Suprapubic skin (tissue), 4 donors: ENCODE measurements at places on chromosomes 4 and X. TPM values are rescaled to one million over a fixed set of nuclear protein-coding genes. Genes with fewer than 3 reads are reported as not detected.
A peak's percentile ranks its signal among the peaks of the same experiment; 100 is the strongest.

The ARMCX4 gene
- total RNA-seq: 2.4 TPM

- H3K4me3 ChIP-seq: no peak overlapping the region
- no peak for DNase-seq
- H3K4me1 ChIP-seq: no peaks in the 10 kb centered on the region
- no peaks in the 10 kb centered on the region for H3K36me3 ChIP-seq
These were observed 64.7 kb downstream of the TMEM156 start for GRCh38 chr4:38967260-38968095.

The XAGE1A gene
- not detected for total RNA-seq

GRCh38 chrX:136936183-136936549 lies 55.6 kb upstream of the RBMX start:
- no peaks in the 10 kb centered on the region for H3K4me1 ChIP-seq
- H3K4me3 ChIP-seq: no peak overlapping the region
- H3K27me3 ChIP-seq: no peaks in the 10 kb centered on the region
- H3K36me3 ChIP-seq: no peaks in the 10 kb centered on the region
- H3K27ac ChIP-seq: no peak overlapping the region

DNA sequence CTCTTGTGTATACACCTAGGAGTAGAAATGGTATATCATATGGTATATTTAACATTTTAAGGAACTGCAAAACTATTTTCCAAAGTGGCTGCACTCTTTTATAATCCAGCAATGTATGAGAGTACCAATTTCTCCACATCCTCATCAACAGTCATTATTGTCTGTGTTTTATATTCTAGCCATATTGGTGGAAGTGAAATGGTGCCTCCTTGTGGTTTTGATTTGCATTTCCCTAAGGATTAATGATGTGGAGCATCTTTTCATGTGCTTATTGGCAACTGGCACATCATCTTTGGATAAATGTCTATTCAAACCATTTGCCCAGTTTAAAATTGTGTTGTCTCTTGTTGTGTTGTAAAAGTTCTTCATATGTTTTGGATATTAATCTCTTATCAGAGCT lies 9.6 kb downstream of the BMP15 start:
- DNase-seq: no peak
- no peaks in the 10 kb centered on the region for H3K36me3 ChIP-seq
- no peaks in the 10 kb centered on the region for H3K4me1 ChIP-seq
- no peak overlapping the region for H3K4me3 ChIP-seq
- H3K27ac ChIP-seq: no peak overlapping the region

DNA sequence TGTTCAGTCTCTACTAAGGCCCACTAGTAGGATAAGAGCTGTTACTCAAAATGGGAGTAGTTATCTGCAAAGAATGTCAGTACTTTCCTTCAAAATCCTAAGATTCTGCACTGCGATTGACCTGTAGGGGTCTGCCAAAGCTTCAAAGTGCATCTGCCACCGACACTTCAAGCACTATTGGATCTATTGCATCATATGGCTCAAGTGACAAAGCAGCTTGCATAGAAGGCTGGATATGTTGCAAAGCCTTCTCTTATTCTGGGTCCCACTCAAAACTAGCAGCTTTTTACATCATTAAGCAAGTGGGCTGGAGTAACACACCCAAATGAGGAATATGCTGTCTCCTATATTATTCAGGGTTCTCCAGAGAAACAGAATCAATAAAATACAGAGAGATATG lies 115.4 kb upstream of the EMCN start:
- H3K4me1 ChIP-seq: no peaks in the 10 kb centered on the region
- H3K4me3 ChIP-seq: no peak overlapping the region
- H3K27me3 ChIP-seq: no peaks in the 10 kb centered on the region

DNA sequence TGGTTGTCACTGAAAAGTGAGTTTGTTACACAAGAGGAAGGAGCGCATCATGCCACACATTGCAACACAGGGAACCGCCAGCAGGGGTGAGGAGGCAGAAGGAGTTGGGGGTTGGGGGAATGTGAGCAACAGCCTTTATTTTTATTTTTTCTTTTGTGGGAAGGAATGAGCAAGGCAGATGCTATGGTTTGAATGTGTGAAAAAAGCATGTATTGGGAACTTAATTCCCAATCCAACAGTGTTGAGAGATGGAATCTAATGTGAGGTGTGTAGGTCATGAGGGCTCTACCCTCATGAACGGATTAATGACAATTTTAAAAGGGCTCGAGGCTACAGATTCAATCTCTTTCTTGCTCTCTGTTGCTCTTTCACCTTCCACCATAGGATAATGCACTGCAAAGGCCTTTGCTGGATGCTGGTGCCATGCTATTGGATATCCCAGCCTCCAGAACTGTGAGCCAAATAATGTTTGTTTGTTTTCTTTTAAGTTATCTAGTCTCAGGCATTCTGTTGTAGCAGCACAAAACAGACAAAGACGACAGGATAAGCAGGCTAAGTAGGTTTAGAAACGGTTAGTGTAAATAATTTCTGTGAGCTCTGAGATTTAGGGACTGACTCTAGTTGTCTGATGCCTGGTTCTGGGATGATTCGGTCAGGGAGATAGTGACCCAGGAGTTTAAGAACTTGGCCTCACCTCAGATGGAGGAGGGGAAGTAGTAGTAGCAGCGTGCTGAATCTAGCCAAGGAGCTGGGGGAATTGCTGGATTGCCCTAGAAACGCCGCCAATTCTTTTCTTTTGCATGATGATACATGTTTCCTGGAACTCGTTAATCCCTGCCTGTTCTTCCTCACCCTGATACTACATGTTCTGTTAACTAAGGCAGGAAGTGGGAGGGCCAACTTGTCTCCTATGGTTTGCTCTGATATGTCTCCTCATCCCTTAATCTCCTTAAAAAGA lies 156.6 kb upstream of the CTSO start:
- H3K4me3 ChIP-seq: no peak overlapping the region
- H3K27me3 ChIP-seq: no peaks in the 10 kb centered on the region
- H3K27ac ChIP-seq: peak overlapping the region; percentile 17
- no peak for DNase-seq
- no peaks in the 10 kb centered on the region for H3K36me3 ChIP-seq

- H3K4me1 ChIP-seq: no peaks in the 10 kb centered on the region
- H3K4me3 ChIP-seq: no peak overlapping the region
- no peaks in the 10 kb centered on the region for H3K27me3 ChIP-seq
- no peaks in the 10 kb centered on the region for H3K36me3 ChIP-seq
These were observed 557.3 kb upstream of the TENM3 start for GRCh38 chr4:181685911-181686310.

DNA sequence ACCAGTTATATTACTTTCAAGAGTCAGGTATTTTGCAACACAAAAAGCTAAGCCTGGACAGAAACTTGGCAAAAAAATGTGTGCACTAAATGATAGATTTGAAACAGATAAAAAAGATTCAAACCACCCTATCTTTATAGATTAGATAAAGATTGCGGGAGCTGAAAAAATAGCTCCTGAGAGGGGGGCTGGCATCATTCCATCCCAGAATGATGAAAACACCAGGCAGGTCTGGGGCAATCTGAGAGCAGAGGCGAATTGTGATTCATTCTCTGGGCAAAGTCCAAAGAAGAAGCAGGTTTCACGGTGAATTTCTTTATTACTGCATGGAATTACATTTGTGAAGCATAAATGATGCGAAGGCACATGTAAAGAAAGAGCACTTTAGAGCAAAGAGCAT lies 168.5 kb upstream of the DMD start:
- no peak for DNase-seq
- no peak overlapping the region for H3K27ac ChIP-seq
- H3K27me3 ChIP-seq: no peaks in the 10 kb centered on the region
- H3K36me3 ChIP-seq: no peaks in the 10 kb centered on the region

The SULT1E1 gene
- 19.6 TPM for total RNA-seq

GRCh38 chr4:78222575-78223186 lies 165.6 kb downstream of the FRAS1 start:
- H3K4me1 ChIP-seq: no peaks in the 10 kb centered on the region
- H3K36me3 ChIP-seq: no peaks in the 10 kb centered on the region
- H3K27me3 ChIP-seq: no peaks in the 10 kb centered on the region
- no peak for DNase-seq
- H3K27ac ChIP-seq: no peak overlapping the region

GRCh38 chrX:70175338-70175737 lies 1.9 kb upstream of the DGAT2L6 start:
- H3K27me3 ChIP-seq: no peaks in the 10 kb centered on the region
- H3K36me3 ChIP-seq: no peaks in the 10 kb centered on the region
- H3K4me3 ChIP-seq: no peak overlapping the region
- no peaks in the 10 kb centered on the region for H3K4me1 ChIP-seq
- DNase-seq: no peak

The NRK gene
- 0.38 TPM for total RNA-seq

The GEMIN8 gene
- 21.1 TPM for total RNA-seq

GRCh38 chrX:138128027-138128671 lies 562.2 kb downstream of the ZIC3 start:
- H3K36me3 ChIP-seq: no peaks in the 10 kb centered on the region
- no peak for DNase-seq
- H3K27ac ChIP-seq: no peak overlapping the region
- H3K4me3 ChIP-seq: no peak overlapping the region
- H3K4me1 ChIP-seq: no peaks in the 10 kb centered on the region

DNA sequence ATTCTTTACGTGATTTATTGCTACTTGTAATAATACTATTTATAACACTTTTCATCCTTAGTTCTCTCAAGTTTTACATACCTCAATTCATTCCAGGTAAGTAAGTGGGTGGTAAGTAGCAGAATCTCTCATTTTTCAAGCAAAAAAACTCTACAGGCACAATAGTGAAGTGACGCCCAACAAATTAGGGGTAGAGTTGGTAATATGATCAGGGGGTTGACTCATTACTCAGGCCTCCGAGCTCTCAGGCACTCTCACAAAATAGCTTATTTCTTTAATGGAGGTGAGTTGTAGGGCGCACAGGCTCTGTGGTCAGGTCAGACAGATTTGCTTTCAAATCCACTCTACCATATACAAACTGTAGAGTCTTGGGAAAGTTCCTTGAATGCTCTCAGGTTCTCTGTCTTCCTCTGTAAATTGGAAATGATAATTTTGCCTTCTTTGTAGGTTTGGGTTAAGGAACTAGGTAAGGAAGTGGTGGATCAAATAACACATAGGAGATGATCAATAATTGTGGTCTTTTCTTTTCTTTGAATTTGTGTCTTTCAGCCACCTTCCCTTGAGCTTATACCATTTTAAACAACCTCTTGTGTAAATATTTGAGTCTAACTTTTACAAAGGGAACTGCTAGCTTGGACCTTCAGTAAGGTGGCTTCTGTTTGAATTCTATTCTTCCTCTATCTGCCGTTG lies 134.9 kb upstream of the LEF1 start:
- no peak for DNase-seq
- H3K27ac ChIP-seq: no peak overlapping the region
- no peaks in the 10 kb centered on the region for H3K27me3 ChIP-seq
- no peaks in the 10 kb centered on the region for H3K4me1 ChIP-seq

The SLC49A3 gene
- total RNA-seq: 16.4 TPM

The IRS4 gene
- 0.80 TPM for total RNA-seq

DNA sequence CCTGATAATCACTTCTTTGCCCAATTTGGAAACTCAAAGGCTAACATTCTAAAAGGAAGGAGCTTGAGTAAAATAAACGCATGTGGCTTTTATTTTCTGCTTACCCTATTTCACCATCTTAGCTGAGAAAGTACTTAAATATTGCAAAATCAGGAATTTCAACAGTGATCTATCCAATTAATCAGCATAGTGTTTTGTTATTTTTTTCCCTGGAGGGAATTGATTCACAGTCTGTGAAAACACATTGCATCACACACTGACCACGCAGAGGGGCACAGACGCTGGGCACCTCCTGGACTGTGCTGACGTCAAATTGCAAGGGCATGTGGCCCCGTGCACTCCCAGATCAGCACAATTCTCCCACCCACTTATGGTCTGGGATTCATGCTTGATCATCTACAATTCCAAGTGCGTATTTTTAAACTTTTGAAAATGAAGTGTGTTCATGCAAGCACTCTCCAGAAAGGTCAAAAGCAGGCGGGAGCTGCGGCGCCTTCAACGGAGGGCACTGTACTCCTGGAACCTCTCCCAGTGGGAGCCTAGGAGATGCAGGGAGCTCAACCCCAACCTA lies 320.6 kb upstream of the PPARGC1A start:
- DNase-seq: peak; percentile 91
- H3K4me1 ChIP-seq: no peaks in the 10 kb centered on the region
- no peaks in the 10 kb centered on the region for H3K27me3 ChIP-seq
- H3K36me3 ChIP-seq: no peaks in the 10 kb centered on the region
- H3K27ac ChIP-seq: peak overlapping the region; percentile 64

DNA sequence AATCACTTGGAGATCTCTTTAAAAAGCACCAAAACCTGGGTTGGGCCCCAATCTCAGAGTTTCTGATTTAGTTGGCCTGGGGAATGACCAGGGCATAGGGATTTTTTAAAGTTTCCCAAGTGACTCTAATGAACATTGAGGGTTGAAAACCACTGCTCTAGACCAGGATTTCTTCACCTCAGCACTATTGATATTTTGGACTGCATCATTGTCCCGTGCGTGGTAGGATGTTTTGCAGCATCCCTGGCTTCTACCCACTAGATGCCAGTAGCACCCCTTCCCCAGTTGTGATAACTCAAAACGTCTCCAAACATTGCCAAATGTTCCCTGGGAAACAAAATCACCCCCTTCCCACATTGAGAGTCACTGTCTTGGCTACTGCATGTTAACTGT lies 61.8 kb downstream of the ATXN3L start:
- H3K4me3 ChIP-seq: no peak overlapping the region
- no peaks in the 10 kb centered on the region for H3K4me1 ChIP-seq
- no peak overlapping the region for H3K27ac ChIP-seq
- no peak for DNase-seq

DNA sequence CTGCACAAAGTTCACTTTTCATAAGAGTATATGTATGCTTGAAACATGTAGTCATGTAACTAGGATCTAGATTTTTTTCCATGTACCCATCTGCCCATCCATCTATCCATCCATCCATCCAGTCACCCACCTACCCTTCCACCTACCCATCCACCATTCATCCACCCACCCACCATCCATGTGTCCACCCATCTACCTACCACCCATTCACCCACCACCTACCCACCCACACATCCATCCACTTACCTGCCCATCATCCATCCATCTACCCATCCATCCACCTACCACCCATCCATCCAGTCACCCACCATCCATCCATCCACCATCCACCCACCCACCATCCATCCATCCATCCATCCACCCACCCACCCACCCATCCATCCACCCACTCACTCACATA lies 121.8 kb upstream of the PSAPL1 start:
- H3K27ac ChIP-seq: no peak overlapping the region
- no peak for DNase-seq
- no peaks in the 10 kb centered on the region for H3K27me3 ChIP-seq

The TMEM47 gene
- 11.6 TPM for total RNA-seq

The ARHGEF6 gene
- total RNA-seq: 6.3 TPM

GRCh38 chr4:176288020-176288419 lies 19.0 kb upstream of the ASB5 start:
- H3K27me3 ChIP-seq: no peaks in the 10 kb centered on the region
- no peak overlapping the region for H3K27ac ChIP-seq
- DNase-seq: no peak

- no peaks in the 10 kb centered on the region for H3K27me3 ChIP-seq
- DNase-seq: no peak
- no peak overlapping the region for H3K4me3 ChIP-seq
- H3K36me3 ChIP-seq: no peaks in the 10 kb centered on the region
These were observed 25.6 kb downstream of the SLC16A2 start for GRCh38 chrX:74446876-74447275.
